ENCODE measurements at places on chromosomes 7 and 10.

DNA sequence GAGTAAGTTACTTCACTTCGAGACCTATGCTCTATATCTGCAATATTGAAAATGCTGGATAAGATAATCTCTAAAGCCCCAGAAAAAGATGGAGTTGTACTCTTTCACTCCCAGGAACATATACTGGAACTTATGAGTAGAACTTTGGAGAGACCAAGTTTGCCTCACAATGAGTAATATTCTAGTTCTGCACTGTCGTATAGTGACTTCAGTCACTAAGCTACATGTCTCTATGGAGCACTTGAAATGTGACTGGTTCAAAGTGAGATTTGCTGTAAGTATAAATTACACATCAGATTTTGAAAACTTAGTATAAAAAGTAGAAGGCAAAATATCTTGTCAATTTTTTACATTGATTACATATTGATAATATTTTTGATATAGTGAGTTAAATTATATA, 116.4 kb downstream of the PTEN start:
- no peak for DNase-seq

DNA sequence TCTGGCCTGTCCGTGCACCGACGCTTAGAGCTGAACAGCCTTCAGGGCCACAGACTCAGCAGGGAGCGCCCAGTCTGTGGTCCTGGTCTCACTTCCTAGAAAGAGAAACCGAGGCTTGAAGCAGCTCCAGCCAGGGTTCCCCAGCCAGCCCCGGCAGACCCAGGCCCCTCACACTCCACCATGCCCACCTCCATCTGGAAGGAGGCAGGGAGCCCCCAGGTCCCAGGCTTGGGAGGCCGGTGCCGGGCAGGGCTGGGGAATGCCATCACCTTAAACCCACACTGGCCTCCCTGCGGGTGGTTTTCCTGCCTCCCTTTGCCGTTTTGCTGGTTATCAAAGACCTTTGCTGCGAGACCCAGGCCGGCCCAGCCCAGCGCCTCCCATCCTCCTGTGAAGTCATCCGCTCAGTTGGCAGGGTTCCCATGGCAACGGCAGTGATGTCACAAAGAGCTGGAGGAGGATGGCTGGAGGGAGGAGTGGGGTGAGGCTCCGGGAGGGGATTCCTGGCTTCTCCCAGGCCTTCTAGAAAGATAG, 24.0 kb downstream of the ELFN1 start:
- peak; percentile 32 for DNase-seq

GRCh38 chr7:37109016-37109683, 339.5 kb downstream of the ELMO1 start:
- no peak for DNase-seq

DNA sequence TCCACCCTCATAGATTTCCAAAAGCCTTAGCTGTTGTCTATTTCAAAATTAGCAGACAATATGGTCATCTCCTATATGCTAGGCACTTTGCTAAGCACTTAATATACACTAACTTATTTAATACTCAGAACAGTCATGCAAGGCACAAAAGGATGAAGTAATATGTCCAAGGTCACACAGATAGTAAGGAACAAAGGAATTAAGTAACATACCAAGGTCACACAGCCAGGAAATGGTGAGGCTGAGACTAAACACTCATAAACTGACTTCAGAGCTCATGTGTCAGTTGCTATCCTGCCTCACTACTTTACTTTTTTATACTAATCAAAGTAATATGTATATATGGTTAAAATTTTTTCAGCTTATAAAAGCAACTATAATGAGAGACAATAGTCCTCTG, 23.6 kb upstream of the HIBADH start:
- DNase-seq: no peak

DNA sequence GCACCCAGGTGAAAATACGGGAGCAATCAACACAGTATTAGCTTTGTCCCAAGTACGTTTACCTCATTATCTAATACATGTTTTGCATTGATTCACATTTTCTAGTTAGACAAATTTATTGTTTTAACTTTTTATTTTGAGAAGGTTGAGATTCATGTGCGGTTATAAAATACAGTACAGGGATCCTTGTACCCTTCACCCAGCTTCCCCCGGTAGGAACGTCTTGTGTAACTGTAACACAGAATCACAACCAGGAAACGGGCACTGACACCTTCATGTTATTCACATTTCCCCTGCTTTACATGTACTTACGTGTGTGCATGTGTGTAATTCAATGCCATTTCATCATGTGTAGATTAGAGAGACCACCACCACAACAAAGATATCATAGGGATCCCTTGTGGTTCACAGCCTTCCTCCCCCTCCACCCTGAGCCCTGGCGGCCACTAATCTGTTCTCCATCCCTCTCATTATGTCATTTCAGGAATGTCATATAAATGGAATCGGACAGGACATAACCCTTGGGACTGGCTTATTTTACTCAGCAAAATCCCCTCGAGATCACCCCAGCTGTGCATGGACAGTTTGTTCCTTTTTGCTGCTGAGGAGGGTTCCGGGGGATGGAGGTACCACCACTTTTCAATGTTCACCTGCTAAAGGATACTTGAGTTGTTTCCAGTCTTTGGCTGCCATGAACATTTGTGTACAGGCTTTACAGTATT, 46.5 kb upstream of the C10orf71 start:
- no peak for DNase-seq

GRCh38 chr10:35896001-35896400, 253.9 kb upstream of the FZD8 start:
- DNase-seq: no peak

GRCh38 chr7:18353339-18353738, 142.2 kb upstream of the HDAC9 start:
- no peak for DNase-seq

- DNase-seq: no peak
Measured at GRCh38 chr7:82469207-82469606, 25.6 kb upstream of the CACNA2D1 start.

DNA sequence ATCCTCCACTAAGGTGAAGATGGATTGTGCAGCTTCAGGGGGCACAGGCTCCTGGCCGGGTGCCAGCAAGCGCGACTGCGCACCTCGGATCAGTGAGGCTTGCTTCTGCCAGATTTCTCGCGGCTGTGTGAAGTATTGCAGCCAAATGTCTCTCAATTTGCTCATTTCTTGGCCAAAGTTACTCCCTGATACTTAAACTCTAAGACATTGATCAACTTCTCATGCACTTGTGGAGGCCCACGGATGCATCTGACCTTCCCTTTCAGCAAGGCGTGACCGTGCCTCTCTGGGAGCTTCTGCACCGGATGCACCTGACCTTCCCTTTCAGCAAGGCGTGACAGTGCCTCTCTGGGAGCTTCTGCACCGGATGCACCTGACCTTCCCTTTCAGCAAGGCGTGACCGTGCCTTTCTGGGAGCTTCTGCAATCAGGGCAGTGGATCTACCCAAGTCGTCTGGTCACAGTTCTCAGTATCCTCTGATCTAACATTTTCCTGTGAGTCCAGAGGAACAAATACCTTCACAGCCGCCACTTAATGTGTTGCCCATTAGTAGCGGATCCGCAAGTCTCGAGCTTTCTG, 248.3 kb downstream of the ADARB2 start:
- DNase-seq: no peak

DNA sequence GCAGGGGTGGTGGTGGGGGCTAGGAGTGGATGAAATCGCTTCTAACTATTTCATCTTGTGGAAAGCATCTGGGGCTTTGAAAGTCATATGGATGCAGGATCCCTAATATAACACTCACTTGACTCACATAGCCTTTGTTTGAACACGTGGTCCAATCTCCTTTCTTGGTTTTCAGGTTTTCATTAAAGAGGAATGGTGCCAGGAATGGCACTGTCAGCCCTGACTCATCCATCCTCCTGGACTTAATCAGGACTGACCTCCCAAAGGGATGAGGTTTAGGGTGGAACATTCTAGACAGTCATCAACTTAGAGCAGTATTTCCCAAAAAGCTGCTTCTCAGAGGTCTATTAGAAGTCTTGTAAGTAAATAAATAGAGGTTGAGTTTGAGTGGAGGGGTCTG, 162.0 kb upstream of the PLXNA4 start:
- DNase-seq: no peak

DNA sequence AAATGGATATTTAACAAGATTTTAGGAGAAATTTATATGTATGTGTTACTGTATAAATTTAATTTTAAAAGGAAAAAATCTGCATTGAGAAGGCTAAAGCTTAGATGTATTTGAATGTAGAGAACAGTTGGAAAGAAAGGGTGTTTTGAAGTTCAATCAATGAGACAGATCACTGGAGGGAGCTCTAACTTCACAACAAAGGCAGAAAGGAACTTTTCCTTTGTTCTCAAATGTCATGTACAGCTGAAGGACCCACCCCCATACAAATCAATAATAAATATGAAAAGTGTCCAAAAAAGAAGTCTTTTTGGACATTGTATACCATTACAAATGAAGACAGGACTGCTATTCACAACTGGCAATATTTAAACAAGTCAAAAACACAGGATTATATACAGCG, 403.4 kb downstream of the DNAJB9 start:
- no peak for DNase-seq

DNA sequence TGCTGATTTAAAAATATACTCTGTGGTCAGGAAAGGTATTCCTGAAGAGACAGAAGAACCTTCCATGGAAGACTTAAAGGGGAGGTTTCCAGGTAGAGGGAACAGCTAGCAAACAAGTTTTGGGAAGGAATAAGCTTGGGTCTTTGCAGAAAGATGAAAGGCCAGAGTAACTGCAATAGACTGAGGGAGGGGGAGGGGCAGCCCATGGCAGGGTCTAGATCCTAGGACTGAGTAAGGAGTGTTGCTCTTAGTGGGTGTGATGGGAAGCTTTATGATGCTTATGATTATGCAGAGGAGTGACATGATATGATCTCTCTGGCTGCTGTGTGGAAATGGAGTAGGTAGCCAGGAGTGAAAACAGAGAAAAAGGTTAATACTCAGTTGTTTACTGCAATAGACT, 90.0 kb upstream of the FEZF1 start:
- no peak for DNase-seq

DNA sequence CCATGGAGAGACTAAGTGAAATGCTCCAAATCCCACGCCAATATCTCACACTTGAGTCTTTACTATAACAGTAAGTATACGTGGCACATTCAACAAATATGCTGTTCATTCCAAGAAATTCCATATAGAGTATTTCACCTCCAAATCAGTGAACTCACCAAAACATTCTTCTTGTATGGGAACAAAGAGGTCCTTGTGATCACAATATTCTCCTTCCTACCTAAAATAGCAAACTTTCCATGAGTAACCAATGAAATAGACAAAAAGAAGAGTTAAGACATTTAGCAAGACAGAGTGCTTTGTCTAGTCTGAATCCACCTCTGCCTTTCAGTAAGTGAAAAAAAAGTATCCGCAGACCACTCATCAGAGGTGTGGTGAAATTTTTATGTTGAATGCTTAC, 77.3 kb upstream of the NXPH1 start:
- DNase-seq: no peak

GRCh38 chr7:5064391-5065106, 18.9 kb downstream of the RBAK start:
- DNase-seq: no peak

DNA sequence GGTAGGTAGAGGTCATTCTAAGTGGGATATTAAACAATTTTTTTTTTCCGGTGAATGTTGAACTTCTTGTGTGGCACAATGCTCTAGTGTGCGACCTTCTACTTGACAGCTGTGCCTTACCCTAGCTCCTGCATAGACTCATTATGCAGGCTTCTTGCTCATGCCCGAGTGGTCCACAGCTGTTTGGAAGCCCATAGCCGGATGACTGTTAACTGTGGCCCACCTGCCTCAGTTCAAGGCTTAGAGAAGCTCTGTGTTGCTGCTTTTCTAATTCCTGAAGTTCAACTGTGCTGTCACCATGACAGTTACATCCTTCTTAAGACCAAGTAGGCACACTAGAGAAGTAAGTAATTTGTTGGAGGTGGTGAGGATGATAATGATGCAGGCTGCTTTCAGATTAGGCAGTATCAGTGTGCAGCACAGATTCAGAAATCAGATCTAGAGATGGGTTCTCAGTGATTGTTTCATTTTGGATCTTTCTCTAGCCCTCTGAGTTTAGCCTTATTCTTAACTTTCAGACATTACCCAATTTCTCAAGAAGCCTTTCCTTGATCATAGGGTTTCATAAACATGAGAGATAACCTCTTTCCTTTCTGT, 278.4 kb downstream of the PHF14 start:
- DNase-seq: no peak

- no peak for DNase-seq
Measured at GRCh38 chr10:112214298-112214926, 30.8 kb upstream of the GPAM start.

DNA sequence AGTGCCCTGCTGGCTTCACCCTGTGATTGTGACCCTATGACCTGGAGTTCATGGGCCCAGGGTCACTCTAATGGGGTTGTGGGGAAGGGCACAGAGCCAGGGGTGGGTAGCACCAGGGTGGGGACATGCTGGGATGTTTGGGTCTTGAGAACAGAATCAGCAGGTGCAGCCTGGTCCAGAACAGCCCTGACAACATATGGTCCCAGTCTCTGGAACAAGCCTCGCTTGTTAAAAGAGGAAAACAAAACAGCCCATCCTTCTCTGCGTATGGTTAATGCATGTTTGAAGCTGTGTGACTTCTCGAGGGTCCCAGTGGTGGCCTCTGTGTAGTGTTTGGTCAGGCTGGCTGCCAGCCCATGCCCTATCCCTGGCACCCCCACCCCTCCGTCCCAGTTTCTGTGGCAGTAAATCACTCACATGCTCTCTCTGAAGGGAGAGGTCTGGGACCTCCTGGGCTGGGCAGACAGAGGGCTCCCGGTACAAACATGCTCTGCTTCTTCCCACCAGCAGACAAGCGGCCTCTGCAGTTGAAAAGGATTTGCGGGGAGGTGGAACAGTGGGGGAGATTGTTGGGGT, 79.4 kb downstream of the FAM241B start:
- DNase-seq: no peak

Data from NCI-H1092 (cell line).